ENCODE measurements at places on chromosomes 16 and 17.

DNA sequence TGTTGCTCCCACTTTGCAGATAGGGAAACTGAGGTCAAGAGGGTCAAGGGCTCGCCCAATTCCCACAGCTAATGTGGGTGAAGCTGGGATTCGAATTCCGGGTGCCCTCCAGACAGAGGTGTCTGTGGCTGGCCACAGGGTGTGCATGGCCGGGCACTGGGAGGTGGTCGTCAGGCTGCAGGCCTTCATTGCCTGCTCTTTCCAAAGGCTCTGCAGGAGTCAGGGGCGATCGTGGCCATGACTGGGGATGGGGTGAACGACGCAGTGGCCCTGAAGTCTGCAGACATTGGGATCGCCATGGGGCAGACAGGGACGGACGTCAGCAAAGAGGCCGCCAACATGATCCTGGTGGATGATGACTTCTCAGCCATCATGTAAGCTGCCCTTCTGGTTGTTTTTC lies 49.8 kb downstream of the MEAK7 start:
- no peak for DNase-seq

GRCh38 chr17:51298508-51299371 lies 38.4 kb downstream of the UTP18 start:
- DNase-seq: no peak

DNA sequence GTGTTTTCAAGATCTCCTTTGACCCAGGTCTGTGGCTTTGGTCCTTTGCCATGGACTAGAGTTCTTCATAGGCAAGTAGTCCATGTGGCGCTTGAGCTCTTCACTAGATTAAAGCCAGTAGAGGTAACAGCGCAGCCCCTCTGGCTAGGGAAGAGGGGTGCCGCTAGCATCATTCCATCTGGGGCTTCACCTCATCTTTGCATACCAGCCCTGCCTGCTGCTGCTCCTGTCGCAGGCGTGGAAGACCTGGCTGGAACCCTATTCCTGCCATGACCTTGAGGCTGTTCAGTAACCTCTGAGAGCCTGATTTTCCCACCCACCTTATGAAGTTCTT lies 198.4 kb downstream of the MSI2 start:
- no peak for DNase-seq

GRCh38 chr16:10987361-10988163 lies 43.2 kb downstream of the CLEC16A start:
- DNase-seq: no peak

GRCh38 chr17:68686108-68686988 lies 85.2 kb upstream of the FAM20A start:
- DNase-seq: no peak

- no peak for DNase-seq
Measured at GRCh38 chr17:46887717-46888116, 35.2 kb upstream of the GOSR2 start.

DNA sequence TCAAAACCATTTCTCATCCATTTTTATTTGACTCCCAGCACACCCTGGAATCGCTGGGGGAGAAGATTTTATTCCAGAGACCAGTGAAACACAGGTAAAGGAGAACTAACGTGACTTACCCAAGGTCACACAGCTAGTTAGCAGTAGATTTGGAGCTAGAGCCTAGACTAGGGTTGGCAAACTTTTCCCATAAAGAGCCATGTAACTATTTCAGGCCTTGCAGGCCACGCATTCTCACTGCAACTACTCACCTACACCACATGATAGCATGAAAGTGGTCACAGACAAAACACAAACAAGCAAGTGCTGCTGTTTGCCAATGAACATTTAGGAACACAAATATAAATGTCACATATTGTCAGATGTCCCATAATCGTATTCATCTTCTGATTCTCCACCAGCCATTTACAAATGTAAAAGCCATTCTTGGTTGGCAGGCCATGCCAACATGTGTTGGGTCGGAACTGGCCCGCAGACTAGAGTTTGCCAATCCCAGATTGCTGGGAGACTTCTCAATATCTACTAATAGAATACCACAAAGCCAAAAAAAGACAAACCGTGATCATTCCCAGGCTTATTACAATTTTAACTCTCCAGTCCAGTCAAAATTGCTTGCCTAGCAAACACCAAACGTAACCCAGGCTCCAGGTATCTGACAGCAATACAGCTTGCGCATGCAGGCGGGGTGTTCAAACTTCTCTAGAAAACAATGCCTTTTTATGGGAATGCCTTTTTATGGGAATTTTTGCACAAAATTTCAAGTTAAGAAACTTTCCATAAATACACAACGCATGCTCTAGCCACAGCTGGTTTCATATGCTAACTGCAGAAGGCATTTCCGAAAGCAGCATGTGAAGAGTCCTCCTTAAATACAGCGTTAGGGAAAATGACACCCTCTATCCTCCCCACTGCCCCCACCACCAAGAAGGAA lies 20.9 kb downstream of the ZFHX3 start:
- no peak for DNase-seq
